ENCODE measurements at places on chromosomes 1 and 21.

DNA sequence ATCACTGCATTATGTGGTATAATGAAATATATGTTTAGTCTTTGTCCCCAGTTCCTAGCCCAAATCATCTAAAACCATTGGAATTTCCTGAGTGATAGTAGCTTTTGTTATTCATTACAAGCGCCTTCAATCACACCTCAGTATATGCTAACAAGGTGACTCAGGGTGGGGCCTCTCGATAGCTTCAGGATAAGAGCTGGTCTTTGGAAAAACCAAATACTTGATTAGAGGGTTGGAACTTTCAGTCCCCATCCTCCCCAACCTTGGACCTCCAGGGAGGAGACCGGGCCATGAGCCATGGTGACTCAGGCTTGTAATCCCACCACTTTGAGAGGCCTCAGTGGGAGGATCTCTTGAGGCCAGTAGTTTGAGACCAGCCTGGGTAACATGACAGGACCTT, 5.1 kb upstream of the BRDT start:
- no peak for DNase-seq

DNA sequence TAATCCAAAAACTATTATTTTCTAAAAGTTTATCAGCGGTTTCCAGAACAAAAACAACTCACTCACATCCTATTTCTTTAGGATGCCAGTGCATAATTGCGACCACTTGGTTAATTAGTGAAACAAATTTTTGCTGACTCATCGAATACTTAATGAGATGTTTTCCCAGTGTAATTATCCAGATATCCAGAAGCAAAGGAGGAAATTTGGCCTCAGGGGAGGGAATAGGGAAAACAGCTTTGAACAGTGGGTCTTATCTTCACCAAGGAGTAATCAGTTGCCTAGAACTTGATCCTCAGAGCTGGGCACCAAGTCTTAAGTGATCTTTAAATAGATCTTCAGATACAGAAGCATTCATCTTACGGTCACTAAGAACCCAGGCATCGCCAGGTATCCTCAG, 24.3 kb downstream of the STYXL2 start:
- DNase-seq: no peak

DNA sequence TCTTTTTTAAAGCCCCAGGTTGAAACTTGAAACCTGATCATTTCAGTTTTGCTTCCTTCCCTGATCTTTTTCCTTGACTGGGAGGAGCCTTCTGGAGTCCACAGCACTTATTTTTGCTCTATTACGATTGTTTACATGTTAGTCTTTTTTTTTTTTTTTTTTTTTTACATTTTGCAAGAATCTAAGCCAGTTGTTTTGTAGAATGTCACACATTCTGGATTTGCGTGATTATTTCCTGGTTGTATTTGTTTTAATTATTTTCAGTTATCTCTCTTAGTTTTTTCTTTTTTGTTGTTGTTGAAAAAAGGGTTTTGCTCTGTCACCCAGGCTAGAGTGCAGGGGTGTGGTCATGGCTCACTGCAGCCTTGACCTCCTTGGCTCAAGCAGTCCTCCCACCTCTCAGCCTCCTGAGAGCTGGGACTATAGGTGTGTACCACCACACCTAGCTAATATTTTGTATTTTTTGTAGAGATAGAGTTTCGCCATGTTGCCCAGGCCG, 32.8 kb downstream of the OSBPL9 start:
- no peak for DNase-seq

DNA sequence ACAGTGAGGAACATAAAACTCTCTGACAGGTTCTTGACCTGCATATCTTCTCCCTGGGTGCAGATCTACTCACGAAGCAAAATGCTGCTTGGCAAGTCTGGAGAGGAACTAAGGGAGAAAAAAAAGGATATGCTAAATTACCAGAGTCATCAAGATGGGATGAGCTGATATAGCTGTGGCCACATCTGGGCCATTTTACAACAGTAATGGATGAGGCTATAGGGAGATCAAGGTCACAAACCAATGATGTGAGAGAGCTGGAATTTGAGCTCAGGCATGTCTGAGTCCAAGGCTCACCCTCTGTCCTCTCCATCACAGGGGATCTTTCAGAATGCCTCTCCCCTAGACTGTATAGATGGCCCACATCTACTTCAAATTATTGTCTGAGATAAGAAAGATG, 26.2 kb downstream of the ZMYND12 start:
- DNase-seq: no peak

- DNase-seq: peak; percentile 42
Measured at GRCh38 chr1:234212764-234213657, 160.2 kb upstream of the COA6 start.

GRCh38 chr1:33615546-33615945, 143.1 kb downstream of the ZSCAN20 start:
- DNase-seq: no peak

DNA sequence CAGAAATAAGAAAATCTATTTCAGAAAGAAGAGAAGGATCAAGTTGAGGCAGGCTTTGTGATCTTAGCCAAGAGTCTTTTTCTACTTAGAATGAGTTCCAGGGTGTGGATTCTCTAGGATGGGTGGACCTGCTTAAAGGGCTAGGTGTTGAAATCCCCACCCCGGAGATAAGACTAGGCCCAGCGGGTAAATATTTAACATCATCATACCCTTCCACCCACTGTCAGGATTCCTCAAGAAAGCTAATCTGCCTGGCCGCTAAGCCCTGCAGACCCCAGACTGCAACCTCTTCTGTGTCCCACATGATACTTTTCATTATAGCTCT, 5.8 kb downstream of the IGSF9 start:
- DNase-seq: no peak

DNA sequence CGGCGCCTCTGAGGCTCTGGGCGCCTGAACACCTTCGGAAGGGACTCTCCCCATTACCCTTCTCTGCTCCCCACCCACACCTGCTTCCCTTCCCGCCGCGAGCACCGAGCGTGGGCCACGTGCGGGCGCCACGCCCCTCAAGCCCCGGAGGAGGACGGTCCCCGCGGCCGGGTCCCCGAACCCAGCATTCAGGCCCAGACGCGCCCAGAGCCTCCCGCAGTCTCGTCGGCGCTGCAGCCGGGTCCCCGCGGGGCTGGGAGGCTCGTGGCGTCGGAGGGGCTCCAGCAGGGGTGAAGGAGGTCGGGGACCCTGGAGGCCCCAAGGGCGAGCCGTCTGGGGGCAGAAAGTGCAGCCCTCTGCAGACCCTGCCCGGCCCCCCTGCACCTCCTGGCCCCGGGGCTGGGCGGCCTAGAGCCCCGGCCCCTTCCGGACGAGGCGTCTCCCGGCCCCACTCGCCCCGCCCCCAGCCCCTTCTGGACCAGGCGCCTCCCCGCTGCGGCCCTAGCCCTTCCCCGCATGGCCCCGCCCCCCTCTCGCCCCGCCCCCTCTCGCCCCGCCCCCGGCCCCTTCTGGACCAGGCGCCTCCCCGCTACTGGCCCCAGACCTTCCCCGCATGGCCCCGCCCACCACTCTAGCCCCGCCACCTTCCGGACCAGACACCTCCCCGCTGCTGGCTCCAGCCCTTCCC, 378 bp upstream of the SMIM1 start:
- DNase-seq: peak; percentile 84

- DNase-seq: no peak
Measured at GRCh38 chr21:34262469-34262845, 101.3 kb upstream of the KCNE2 start.

GRCh38 chr1:230698130-230698529, 15.8 kb downstream of the AGT start:
- no peak for DNase-seq

GRCh38 chr21:40795313-40795712, 51.6 kb downstream of the DSCAM start:
- DNase-seq: no peak

DNA sequence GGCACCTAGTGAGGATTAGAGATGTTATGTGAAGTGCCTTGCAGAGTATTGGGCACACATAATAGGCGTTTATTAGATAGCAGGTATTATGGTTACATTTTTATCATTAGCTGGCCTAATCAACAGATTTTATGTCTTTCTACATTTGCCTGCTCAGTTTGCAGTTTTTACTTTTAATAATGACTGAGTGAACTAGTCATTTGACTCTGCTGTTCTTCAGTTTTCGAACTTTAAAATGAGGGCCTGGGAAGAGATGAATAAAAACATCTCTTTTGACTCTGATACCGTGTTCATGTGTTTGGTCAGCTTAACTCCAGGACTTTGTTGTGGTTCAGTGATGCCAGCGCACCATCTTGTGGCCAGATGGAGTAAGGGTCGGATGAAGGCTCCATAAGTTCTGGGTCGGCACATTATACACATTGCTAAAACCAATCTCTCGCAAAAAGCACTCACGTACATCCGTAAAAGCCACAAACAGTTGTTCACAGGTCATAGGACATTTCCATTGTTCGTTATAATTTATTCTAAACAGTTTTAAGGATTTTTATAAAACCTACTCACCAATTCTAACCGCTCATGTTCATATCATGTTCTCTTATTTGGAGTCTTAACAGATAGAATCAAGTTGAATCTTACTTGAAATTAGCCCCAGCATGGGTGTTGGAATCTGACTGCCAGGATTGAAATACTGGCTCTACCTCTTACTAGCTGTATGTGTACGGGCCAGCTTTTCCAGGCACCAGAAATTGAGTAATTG, 78.4 kb upstream of the GPR88 start:
- DNase-seq: peak; percentile 73

GRCh38 chr1:116316373-116316772, 56.7 kb upstream of the ATP1A1 start:
- DNase-seq: no peak

- no peak for DNase-seq
Measured at GRCh38 chr1:11787251-11787803, 18.4 kb downstream of the MTHFR start.

GRCh38 chr1:37432716-37433115, 41.7 kb upstream of the ZC3H12A start:
- DNase-seq: no peak

DNA sequence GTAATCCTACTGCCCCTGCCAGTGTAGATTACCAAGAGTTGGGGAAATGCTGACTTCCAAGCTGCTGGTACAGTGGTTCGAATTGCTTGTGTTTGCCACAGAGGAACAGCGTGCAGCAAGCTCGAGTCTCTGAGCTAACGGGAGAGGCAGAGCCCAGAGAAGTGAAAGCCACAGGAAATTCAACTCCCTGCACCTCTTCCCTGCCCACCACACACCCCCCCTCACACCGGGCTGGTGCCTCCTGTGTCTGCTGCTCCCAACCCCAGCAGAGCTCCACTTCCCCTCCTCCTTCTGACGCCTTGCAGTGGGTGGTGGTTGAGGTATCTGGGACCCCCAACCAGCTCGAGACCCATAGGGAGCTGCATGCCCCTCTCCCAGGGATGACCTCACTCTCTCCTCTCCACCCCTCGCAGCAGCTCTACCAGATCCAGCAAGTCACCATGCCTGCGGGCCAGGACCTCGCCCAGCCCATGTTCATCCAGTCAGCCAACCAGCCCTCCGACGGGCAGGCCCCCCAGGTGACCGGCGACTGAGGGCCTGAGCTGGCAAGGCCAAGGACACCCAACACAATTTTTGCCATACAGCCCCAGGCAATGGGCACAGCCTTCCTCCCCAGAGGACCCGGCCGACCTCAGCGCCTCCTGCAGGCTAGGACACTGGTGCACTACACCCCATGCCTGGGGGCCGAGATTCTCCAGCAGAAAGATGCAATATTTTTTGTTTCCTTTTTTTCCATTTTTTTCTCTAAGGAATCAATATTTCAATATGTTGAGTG, 13.1 kb upstream of the KCNQ4 start:
- DNase-seq: no peak

DNA sequence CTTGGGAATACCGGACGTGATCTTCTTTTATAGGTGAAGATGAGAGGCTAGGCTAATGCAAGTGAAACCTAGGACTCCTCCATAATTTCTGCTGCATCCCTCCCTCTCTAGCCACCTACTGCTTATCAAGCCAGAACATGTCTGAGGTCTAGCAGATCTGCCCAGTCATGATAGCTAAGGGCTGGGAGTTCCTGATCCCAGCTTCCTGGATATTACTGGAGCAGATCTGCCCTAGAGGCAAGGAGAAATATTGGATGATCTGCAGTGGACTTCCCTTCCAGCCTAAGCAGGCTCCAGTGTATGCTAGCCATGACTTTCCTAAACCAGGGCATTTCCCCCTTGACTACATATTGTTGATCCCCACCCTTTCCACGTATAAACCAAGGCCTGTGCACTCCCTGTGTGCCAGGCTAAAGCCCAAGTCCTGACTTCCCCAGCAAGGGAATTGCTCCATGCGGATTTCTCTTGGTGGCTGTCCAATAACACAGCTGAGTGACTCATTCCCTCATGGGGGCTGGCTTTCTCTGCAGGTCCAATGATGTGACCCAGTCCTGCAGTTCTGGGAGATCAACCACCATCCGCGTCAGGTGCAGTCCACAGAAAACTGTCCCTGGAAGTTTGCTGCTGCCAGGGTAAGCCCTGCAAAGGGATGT, 15.5 kb upstream of the SARS1 start:
- peak; percentile 51 for DNase-seq
